ENCODE measurements at places on chromosomes 1 and 21.

DNA sequence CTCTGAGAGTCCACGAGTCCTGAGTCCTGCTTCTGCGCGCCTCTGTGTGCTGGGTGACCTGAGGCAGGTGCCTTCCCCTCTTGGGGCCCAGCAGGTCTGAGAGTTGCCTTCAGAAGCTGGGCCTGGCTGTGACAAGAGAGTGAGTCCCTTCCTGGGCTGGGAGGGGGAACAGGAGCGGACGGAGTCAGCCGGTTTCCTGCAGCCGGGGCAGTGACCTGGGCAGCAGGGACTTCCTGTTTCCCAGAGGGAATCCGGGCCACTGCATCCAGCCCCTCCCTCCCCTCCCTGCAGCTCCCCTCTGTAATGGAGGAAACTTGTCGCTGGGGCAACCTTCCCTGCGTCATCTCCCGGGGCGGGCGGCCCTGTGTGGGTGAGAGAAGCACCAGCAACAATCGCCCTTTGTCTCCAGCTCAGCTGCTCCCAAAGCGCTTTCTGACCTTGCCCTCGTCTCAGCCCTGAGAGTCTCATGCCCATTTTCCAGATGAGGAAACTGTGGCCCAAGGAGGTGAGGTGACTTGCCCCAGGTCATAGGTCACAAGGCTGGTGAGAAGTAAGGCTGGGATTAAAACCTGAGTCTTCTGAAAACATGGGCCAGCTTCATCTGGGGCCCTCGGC is 61.1 kb downstream of the SDC3 start:
- DNase-seq = no peak

DNA sequence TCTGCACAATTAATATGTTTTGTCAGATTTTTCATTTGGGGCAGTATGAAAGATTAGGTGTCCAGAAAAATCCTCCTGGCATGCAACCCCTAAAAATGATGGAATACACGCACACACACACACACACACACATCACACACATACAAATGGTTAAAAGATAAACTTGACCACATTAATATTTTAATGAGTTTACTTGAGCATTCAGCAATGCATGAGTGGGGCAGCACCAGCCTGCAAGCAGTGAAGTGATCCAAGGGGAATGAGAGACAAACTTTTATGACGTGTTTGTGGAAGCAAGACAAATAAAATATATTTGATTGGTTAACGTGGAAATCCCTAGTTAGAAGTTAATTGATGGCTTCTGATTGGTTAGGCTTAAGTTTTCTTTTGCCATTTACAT is 29.1 kb upstream of the SOAT1 start:
- DNase-seq = no peak

- no peak for DNase-seq
Measured at GRCh38 chr21:37281993-37282392, 14.9 kb upstream of the VPS26C start.

- DNase-seq = no peak
Measured at GRCh38 chr1:41578712-41579335, 94.3 kb upstream of the EDN2 start.

DNA sequence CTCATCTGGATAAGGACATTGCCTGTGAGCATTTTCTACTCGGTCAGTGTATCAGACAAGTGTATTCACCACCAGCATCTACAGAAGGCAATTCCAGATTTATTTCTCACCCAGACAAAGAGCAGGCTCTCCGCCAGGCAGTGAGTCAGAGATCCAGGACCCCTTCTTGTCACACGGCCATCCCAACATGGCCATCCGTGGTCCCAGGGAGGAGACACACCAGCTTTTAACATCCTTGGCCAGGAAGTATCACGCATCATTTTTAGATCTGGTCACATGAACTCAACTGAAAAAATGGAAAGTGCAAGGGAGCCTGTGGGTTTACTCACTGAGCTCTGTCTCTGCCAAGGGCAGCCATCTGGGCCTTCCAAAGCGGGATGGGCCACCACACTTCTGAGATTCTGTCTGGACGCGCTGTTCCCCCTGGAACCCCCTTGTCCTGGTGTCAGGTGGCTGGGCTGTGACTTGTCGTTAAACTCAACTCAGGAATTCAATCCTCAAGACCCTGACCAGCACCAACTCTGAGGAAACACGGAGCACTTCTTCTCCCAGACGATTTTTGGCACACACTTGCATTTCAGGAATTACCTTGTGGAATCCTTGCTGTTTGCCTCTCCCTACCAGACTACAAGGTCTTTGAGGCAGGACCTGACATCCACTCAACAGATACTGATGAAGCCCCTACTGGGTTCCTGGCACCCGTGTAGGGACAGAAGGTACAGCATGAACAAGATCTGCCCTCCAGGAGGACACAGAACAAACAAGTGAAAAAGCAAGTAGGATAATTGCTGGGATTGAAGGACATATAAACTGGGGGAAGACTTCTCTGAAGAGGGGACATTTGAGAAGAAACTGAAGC is 21.6 kb upstream of the CCSAP start:
- DNase-seq = no peak

GRCh38 chr1:30329802-30330557 is 393.4 kb downstream of the MATN1 start:
- DNase-seq = no peak

GRCh38 chr1:160291248-160292220 is 6.6 kb upstream of the PEX19 start:
- DNase-seq = peak; percentile 37

- no peak for DNase-seq
Measured at GRCh38 chr1:50970931-50971582, 1.0 kb downstream of the CDKN2C start.

- no peak for DNase-seq
Measured at GRCh38 chr1:44151332-44151731, 9.9 kb upstream of the KLF18 start.

GRCh38 chr1:25186161-25187007 is 45.9 kb downstream of the SYF2 start:
- no peak for DNase-seq

DNA sequence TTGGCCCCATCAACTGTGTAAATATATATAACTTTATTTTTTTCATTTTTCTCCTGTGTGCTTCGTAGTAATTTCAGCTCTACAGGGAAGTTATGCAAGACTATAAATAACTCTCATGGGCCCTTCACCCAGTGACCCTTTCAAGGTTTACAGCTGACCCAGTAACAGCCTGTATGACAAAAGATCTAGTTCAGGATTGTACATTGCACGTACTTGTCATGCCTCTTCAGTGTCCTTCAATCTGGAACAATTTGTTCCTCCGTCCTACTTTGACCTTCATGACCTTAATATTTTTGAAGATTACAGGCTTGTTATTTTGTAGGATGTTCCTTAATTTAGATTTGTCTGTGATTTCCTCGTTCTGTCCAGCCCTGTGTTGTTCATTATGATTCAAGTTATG is 40.5 kb downstream of the BRINP2 start:
- DNase-seq = no peak
